Upper lobe of right lung (tissue), 1 donor: ENCODE measurements at places on chromosomes 16 and 17. TPM values are rescaled to one million over a fixed set of nuclear protein-coding genes. Genes with fewer than 3 reads are reported as not detected.

Gene C16orf92
- not detected for total RNA-seq

Gene CLDN9
- total RNA-seq, result 0.75 TPM

Gene KRTAP9-7
- not detected for total RNA-seq

Gene PABPN1L
- total RNA-seq, result not detected

Gene ZCCHC14
- 27.2 TPM for total RNA-seq

Gene KRTAP2-4
- not detected for total RNA-seq

- DNase-seq, result no peak
Measured at GRCh38 chr17:28763137-28763799, 19.5 kb downstream of the TRAF4 start.

DNA sequence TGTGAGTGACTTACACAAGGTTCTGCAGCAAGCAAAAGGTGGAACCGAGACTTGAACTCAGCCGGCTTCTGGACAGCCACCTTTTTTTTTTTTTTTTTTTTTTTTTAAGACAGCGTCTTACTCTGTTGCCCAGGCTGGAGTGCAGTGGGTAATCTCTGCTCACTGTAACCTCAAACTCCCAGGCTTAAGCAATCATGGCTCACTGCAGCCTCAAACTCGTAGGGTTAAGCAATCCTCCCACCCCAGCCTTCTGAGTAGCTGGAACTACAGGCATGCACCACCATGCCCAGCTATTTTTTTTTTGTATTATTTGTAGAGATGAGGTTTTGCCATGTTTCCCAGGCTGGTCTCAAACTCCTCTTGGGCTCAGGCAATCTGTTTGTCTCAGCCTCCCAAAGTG is 55.2 kb upstream of the GOT2 start:
- no peak for DNase-seq

GRCh38 chr16:46886764-46887523 is 2.8 kb downstream of the GPT2 start:
- DNase-seq, result no peak

- DNase-seq, result no peak
Measured at GRCh38 chr16:1645914-1646525, 32.1 kb upstream of the JPT2 start.

DNA sequence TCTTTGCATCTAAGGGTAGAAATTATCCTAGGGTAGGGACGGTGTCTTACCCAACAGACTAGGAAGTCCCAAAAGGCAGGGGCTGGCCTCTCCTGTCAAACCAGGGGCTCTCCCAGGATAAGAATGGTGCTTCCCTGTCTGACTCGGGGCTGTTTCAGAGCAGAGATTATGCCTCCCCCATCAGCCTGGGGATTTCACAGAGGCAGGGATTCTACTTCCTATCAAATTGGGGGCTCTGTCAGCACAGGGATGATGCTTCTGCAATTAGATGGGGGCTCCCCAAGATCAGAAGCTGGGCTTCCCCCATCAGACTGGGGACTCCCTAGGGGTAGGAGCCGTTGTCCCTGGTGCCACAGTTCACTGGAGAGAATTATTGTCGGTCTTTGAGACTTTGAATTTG is 2.3 kb downstream of the NXPH3 start:
- no peak for DNase-seq

GRCh38 chr17:9544221-9544620 is 31.4 kb downstream of the STX8 start:
- no peak for DNase-seq

GRCh38 chr17:64243340-64243739 is 19.7 kb downstream of the TEX2 start:
- no peak for DNase-seq

DNA sequence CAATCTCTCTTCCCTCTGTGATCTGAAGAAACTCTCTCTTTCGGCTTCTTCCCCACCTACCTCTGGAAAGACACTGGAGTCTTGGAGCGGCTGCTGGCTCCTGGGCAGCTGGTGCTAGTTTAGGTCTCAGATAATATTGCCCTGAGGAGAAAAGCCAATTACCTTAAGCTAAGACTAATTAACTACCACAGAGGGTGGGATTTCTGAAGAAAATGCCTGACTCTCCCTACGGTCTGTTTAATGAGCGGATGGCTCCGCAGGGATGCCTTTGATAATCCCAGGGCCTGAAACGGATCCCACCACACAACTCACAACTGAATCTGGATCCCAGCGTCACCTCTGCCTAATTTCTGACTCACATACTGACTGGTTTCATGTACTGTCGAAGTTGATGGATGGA is 127.0 kb upstream of the NLRP1 start:
- no peak for DNase-seq

- no peak for DNase-seq
Measured at GRCh38 chr16:79717333-79718137, 117.0 kb upstream of the MAF start.

GRCh38 chr16:50160495-50161164 is 7.5 kb downstream of the TENT4B start:
- DNase-seq, result no peak
